Stimulated activated CD4-positive, alpha-beta T cell treated with anti-CD3 and anti-CD28 coated beads, Interleukin-15, amount 100 ng/mL, for 1 hour (primary cell): ENCODE measurements at places on chromosomes 2 and 18.

GRCh38 chr18:48820483-48821250, 130.1 kb downstream of the SMAD7 start:
- no peak for DNase-seq

- DNase-seq: no peak
Measured at GRCh38 chr2:86078774-86079545, 26.7 kb downstream of the POLR1A start.

DNA sequence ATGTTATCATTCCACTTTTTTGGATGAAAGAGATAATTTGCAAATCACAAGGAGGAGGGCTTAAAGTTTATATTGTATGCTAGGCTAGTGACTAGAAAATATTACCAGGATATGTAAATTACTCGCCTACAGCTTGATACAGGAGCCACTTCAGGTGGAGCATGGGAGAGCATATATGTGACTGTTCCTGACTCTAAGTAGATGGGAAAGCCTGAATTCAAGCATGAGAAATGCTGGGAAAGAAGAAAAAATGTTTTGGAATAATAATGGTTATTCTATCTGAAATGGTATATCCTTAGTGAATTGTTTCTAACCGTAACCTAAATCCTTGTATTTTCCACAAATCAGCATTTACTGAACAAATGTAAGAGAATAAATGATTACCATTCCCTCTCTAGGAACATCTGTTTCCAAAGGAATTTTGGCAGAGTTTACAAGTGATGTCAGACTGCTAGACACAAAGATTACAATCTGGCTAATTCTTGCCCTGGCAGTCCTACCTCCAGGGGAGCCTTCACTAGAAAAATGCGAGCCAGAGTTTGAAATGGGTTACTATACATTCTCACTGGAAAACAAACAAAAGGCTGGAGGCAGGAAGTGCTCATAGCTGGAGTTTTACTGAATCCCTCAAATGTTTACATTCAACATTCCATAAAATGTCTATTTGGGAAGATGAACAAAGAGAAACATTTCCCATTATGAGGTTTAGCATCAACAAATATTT, 129.4 kb upstream of the MAPRE2 start:
- DNase-seq: no peak

DNA sequence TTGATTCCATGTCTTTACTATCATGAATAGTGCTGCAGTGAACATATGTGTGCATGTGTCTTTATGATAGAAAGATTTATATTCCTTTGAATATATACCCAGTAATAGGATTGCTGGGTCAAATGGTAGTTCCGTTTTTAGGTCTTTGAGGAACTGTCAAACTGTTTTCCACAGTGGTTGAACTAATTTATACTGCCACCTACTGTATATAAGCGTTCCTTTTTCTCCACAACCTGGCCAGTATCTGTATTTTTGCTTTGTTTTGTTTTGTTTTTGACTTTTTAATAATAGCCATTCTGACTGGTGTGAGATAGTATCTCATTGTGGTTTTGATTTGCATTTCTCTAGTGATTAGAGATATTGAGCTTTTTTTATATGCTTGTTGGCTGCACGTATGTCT, 641.6 kb downstream of the SUCLG1 start:
- no peak for DNase-seq

- no peak for DNase-seq
Measured at GRCh38 chr2:121689356-121689755, 40.1 kb upstream of the CLASP1 start.

- DNase-seq: no peak
Measured at GRCh38 chr2:160290598-160290997, 90.5 kb upstream of the ITGB6 start.

GRCh38 chr2:217953531-217953932, 49.3 kb downstream of the TNS1 start:
- no peak for DNase-seq

DNA sequence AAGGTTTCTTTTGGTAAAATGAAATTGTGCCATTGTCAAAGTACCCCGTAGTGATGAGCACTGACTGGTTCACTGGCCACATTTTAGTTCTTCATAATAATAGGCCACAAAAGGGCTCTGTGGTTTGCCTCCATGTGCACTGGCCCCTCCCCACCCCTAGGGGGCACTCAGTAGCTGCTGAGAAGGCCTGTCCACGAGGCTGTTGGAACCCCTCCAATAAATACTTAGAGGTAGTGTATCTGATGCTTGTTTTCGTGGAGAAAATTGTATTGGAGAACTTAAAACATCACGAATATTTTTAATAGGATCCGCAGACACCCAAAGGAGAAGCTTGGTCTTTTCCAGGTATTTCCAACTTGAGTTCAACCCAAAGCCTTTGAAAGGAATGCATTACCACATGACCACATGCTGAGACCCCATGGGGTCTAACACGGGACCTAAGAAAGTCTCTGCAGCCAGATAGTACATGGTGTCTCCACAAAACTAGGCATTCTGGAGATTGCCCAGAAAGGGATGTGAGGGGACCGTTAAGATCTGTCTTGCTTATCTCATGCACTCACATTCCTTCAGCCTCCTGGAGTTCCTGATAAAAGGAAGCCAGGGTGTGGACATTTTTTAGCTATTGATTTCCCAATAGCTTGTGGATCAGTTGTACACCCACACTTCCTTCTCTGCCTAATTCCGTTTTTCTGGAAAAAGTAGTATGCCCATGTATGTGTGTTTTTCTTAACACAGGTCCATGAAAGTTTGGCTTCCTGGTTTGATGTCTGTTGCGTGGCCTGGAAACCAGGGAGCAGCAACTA, 28.5 kb upstream of the NOSTRIN start:
- DNase-seq: no peak

DNA sequence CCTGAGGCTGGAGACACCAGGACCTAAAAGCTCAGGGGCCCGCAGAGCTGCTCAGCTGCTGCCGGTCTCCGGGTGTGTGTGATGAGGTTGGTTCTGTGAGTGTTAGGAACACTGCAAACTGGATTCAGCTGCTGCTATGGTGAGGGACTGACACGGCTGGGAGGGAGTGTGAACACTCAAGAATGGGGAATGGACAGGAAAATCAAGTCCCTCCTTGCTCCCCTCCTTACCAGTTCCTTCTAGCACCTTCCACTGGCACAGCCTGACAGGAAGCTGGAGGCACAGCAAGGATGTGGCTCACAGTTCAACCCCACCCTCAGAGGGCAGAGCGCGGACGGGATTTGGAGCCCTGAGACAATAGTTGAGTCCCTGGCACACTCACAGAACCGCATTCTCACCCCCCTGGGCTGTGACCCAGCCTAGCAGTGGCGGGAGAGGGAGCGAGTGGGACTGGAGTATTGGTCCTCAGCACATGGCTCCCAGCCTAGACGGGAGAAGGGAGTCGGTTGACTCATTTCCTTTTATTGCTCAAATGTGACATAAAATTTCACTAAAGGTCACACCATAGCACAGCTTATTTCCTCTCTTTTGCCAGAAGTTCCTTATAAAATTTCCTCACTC, 42.5 kb downstream of the LRRC30 start:
- DNase-seq: no peak
